ENCODE measurements at places on chromosomes 2 and 18.

DNA sequence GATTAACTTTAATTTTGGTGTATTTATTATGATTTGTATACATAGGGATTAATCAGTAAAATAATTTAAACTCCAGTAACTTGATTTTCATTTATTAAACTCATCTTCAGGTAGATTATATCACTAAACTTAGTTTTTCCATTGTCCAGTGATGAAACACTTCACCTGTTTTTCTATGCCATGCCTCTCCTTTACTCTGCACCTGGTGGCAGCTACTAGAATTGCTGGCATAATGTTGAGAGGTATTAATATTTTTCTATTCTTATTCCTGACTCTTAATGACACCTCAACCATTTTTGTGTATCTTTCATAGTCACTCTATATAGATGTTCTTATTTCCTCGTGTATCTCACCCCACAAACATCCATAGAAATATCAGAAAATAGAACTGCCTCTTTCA lies 940.3 kb upstream of the CRIM1 start:
- no peak for DNase-seq

DNA sequence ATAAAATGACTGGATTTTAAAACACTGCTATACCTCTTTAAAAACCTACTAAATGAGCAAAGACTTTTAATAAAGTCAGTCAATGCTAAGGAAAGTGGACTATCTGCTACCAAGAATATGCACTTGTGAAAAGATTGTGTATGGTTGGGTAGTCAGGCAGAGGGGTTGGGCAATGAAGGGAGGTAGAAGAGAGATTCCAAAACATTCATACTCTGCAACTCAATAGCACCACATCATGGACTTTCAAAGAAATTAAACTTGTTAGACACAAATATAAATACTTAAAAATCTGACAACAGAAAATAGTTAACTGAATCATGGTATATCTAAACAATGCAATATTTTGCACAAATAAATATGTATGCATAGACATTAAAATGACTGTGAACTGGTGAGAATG lies 139.9 kb upstream of the MAPRE2 start:
- no peak for DNase-seq

- no peak for DNase-seq
Observed at GRCh38 chr2:154484338-154485099, 214.0 kb upstream of the KCNJ3 start.

DNA sequence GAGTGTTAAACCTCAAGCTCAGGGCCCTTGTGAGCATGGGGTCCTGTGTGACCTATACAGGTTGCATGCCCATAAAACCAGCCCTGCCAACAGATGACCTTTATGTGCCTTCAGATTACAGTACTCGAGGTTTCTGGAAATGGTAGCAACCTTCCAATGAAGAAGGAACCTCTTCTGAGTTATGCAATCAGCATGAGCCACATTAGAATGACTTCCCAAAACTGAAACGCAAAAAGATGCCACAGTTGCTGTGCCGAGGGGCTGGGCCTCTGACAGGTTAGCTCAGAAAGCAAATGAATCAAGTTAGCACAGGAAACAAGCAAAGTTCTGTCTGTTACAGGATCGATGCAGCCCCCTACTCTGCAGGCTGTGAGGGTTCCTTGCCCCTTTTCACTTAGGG lies 37.7 kb downstream of the TGFA start:
- DNase-seq: no peak

DNA sequence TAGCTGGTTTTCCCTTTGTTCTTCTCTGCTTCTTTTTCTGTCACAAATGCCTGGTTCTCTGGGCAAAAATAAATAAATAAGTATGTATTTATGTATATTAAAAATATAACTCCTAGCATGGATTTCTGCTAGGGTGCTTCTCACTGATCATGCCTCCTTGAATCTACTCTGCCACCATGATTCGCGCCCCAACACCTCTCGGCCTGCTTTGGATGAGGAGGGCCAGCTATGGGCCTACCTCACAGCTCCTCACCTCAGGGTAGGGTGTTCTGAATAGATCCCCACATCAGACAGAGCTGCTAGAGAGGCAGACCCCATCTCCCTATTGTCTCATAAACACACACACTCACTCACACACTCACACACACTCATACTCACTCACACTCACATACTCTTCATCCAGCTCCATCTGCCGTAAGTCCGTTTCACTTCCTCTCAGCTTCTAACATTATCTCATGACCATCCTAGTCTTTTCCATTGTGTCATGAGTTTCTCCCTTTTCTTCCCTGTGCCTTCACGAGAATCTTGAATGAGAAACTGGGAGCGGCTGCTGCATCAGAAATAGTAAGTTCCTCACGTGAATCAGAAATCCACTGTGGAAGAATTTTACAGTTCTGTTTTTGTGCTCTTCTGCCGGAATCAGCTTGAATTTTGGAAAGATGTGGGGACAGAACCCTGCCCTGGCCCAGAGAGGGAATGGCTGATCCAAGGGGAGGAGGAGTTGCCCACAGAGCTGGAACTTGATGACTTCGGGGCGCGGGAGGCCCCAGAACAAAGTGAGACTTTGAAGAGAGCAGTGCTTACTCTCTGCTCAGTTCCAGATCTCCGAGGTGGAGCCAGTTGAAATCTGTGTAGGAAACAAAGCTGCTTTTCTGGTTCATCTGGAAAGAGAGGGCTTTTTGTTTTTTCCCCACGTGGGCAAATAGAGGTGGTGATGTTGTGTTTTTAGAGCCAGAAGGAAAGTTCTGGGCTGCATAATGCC lies 20.9 kb downstream of the ANXA4 start:
- no peak for DNase-seq

- peak; percentile 19 for DNase-seq
Observed at GRCh38 chr2:188524519-188525113, 232.9 kb downstream of the GULP1 start.

GRCh38 chr2:149738767-149739166 lies 151.2 kb upstream of the MMADHC start:
- no peak for DNase-seq

DNA sequence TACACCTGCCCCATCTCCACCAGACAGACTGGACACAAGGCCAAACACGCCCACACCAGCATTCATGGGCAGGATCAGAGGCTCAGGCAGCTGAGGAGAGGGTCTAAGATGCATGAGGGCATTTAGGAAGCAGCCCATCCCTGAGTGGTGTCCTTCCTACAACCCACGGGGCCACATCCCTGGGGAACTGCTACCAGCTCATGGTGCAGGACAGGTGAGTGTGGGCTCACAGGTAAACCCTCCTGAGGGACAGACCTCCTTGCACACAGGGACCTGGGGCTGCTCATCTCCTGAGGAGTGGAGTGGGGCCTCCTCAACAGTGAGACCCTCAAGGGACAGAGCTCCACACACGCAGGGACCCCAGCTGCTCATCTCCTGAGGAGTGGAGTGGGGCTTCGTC lies 14.6 kb downstream of the PARD6G start:
- no peak for DNase-seq

DNA sequence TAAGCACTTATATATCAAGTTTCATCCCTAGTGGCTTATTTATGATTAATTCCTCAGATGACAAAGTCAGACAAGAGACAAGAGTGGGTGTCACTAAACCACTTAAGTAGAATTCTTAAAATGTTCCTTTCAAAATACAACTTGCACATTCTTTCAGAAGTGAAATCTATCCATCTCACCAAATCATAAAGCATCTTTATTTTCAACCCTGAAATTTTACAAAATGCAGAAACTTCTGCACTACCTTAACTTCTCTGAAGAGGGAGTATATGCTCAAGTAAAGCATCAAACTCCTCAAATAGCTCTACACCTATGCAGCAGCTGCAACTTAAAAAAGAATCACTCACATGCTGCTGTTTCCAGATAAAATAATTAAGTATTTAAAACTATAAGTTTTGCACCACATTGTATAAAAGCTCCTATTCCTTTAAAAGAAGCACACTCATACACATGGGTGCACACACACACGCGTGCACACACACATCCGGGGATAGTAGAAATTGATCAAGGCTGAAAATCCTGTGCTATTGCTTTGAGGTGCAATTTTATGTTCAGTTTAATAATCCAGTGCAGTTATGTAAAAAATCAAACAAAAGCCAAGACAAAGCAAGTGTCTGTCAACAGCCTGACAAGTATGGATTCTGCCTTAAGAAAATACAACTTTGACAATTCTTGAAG lies 244.5 kb downstream of the TCF4 start:
- DNase-seq: no peak

GRCh38 chr2:4144731-4145130 lies 441.4 kb downstream of the DCDC2C start:
- no peak for DNase-seq

DNA sequence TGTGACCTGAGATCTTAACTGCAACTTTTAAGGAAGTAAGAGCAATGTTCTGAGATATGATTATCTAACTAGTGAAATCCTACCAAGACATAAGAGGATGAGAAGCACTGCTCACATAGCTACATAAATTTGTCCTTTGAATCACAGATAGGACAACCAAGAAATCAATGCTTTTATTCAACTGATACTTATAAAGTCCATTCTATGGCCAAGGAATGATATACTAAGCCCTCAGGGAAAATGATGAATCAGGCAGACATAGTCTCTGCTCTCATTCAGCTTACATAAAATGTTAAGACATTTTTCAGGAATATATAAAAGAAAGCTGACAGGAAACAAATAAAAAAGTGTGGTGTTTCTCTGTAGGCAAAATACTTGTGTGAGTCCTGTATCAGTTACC lies 39.1 kb downstream of the PGAP1 start:
- DNase-seq: no peak

DNA sequence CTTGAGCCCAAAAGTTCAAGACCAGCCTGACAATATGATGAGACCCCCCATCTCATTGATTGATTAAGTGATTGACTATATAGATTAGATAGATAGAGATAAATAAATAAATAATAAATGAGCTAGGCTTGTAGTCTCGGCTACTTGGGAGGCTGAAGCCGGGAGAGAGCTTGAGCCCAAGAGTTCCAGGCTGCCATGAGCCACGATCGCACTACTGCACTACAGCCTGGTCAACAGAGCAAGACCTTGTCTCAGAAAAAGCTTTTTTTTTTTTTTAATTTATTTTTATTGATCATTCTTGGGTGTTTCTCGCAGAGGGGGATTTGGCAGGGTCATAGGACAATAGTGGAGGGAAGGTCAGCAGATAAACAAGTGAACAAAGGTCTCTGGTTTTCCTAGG lies 12.4 kb downstream of the EIPR1 start:
- no peak for DNase-seq

DNA sequence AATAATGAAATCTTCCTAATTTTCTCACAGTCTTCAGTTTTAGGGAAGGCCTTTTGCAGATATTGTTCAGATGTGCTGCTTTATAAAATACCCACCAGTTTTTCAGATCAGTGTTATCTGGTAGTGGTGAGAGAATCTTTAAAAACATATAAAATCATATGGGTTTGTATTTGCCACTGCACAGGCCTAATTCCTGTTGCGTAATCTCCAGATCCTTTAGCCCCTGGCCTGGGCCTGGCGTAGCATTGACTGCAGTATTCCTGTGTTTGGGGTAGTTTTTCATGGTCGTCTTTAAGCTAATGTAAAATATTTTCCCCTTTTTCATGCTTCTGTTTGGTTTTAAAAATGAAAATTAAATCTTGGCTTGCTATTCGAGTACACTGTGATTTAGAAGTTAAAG lies 43.2 kb downstream of the TSHZ1 start:
- DNase-seq: no peak

GRCh38 chr2:60119778-60120177 lies 433.7 kb downstream of the BCL11A start:
- no peak for DNase-seq

DNA sequence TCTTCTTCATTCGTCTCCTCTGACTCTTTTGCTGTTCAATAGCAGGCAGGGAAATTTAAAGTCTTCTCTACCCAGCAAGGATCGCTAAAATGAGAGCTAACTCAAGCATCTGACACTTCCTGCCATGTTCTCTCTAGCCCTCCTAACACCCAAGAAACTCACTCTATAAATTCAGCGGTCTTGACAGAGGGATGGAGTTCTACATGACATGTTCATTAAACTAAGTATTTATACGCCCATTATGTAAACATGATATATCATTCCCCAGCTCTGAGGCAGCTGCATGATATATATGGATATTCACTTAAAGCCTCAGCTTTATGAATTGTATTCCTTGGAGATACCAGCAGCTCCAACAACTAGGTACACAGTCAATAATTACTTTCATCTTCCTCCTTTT lies 231.0 kb downstream of the METTL4 start:
- DNase-seq: no peak

- DNase-seq: no peak
Observed at GRCh38 chr2:217283460-217283859, 423.6 kb upstream of the TNP1 start.

- no peak for DNase-seq
Observed at GRCh38 chr2:212157012-212157411, 381.6 kb downstream of the ERBB4 start.

DNA sequence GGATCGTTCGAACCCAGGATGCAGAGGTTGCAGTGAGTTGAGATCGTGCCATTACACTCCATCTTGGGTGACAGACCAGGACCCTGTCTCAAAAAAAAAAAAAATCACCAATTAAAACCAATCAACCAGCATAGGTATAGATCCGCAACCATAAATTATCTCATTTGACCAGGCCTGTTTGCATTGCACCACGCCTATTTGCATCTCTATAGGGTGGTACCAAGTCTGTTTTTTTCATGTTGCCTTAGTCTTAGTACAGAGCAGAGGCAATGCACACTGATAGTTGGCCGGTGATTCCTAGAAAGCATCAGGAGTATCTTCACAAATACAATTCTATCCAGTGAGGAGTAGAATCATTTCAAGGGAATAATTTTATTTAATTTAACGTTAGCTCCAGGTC lies 9.3 kb upstream of the NPC1 start:
- no peak for DNase-seq

DNA sequence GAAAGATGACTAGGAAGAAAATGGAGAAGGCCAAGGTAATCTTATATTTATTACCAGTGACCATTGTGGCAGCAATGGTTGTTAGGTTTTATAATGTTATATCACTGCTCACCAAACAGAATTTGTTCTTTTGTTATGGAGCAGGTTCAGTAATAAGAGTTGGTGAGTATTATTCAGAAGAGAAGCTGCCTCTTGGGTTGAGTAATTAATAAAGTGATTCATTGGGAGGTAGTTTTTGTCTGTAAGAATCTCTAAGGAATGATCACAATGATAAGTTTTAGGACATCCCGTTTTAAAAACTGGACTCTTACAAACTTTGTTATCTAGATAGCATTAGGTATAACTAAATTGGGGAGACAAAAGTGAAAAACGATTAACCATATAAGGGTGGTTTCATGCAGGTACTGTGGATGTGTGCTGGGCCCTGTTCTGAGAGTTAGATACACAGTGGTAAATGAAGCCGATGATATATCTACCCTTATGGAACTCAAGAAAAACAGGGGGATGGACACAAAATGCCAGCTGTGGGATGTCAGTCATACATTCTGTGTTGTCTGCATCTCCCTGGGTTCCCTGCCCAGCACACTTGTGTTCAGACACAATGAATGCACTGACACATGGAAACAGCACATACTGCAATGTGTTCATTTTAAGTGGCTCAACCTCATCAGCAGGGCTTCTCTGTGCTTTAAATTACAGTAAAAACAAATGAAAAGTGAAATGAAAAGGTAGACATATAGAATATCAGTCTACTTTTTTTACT lies 7.5 kb downstream of the MAP4K4 start:
- no peak for DNase-seq

Measured in nephron progenitor cell (in vitro differentiated cells).